Activated naive CD4-positive, alpha-beta T cell (primary cell): ENCODE measurements at places on chromosomes 5 and 9.
A peak's percentile ranks its signal among the peaks of the same experiment; 100 is the strongest.

DNA sequence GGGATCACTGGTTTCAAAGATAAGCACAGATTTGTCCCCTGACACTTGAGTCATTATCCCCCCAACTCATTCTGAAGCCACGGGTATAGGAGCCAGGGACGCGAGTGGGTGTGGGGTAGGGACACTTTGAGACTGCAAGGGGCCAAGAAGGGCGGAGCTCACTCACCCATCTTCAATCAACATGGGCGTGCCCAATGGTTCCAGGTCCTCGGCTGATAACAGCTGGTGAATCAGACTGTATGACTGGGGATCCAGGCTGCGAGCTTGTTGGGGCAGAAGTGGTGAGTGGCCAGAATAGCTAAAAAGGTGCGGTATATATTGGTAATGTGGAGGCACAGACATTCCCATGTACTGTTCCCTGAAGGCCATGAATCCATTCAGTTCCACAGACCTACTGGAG is 30.7 kb upstream of the NR5A1 start:
- no peak for DNase-seq

GRCh38 chr5:151556806-151557205 is 34.3 kb downstream of the FAT2 start:
- DNase-seq, result no peak

GRCh38 chr9:123216251-123216797 is 52.1 kb downstream of the STRBP start:
- no peak for DNase-seq

GRCh38 chr9:4220346-4220745 is 79.5 kb downstream of the GLIS3 start:
- DNase-seq, result no peak

- no peak for DNase-seq
Observed at GRCh38 chr9:84007662-84008061, 27.1 kb downstream of the RMI1 start.

DNA sequence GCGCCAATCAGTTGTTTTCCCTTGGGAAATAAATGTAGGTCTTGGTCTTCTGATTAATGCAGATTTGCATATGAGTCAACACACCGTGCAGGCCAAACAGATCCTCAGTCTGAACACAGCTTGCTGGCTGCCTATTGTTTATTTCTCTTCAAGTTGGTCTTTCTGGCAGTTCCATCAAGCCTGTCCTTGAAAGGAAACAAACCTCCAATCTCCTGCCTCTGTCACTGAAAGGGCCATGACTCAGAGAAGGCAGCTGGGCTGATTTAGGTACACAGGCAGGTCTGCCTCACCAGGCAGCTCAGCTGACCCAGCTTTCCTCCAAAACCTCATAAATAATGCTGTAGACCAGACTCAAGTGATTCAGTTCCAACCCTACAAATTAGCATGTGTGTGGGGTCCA is 175.9 kb downstream of the MAN2A1 start:
- no peak for DNase-seq

- DNase-seq, result no peak
Observed at GRCh38 chr5:179509239-179509638, 41.1 kb upstream of the RUFY1 start.

DNA sequence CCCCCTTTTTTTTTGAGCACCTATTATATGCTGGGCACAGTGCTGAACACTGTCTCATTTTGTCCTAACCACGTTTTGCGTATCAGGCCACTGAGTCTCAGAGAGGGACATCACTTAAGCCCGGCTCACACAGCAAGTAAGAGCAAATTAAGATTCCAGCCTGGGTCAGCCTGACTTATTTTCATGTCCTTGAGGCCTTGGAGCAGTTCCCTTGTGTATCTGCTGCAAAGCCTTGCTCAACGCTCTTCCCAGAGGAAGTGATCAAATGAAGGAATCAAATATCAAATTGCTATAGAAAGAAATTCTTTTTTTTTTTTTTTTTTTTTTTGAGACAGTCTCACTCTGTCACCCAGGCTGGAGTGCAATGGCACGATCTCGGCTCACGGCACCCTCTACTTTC is 30.7 kb downstream of the ERGIC1 start:
- DNase-seq, result no peak

DNA sequence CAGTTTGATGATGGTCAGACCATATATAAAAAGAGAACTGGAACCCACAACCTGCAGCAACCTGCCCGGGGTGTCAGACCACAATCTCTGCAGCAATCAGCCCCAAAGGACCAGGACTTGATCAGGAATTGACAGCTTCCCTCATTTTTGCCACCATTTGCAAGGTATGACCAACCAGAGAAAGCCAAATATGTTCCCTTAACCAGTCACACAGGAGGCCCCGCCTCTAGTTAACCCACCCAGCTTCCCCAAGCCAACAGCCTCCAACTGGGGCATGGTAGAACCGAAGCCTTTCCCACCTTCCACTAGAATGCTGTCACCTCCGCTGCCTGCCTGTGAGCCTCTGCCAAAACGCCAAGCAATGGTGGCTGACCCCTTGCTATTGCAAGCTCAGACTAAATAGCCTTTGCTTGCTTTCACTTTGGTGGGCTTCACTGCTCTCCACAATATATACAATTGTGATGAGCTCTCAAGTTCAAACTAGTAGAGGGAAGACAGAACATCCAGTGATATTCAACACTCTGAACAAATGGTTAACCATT is 86.3 kb downstream of the AK8 start:
- no peak for DNase-seq

- peak; percentile 83 for DNase-seq
Observed at GRCh38 chr5:132820162-132820754, 7.2 kb downstream of the SOWAHA start.

DNA sequence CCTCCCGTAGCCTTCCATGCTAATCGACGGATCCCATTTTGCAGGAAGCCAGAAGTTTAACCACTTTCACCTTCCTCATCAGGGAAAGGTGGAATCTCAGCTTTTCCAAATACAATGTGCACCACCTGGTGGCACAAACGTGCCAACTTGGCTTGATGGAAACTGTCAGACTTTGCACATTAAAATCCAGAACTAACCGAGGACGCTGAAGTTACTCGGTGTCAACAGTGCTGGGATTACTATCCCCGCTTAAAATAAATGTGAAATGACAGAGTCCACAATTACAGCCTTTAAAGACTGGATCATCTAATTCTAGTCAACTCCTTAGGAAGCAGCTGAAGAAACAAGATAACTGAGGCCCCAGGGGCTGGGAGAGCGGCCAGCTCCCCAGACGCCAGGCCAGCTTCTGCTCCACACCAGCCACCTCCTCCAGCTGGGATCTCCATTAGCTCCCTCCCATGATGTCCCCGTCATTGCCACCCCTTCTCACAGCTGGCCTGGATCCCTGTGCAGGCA is 50.1 kb upstream of the RETREG1 start:
- DNase-seq, result no peak

DNA sequence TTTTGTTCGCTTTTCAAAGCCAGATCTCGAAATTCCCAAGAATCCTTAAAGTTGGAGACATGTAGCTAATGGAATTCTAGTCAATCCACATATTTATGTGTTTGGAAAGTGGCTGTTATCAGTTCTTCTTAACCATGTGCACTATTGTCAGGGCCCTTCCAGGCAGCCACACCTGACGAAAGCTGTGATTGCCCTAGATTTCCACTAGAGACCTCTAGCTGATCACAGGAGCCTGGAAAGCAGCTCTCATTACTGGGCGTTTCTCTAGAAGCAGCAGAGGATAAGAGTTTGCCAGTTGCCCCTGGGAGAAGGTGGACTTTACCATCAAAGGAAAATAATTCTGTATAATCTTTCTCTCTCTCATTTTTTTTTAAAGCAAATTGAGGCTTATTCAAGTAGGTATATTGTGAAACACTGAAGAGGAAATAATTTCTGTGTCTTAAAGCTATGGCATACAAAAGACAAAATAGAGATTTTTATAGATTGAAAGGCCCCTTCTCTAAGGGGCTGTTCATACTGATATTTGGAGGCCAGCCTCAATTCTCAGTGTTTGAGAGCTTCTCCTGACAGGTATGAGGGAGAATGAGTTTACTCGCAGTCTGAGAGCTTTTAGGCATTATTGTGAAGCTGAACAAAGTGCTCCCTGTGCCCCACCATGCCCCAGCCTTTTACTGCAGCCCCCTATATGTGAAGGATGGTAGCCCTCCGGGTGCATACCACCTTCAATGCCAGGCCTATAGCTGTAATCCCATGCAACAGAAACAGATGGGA is 405.4 kb upstream of the ACTBL2 start:
- no peak for DNase-seq

DNA sequence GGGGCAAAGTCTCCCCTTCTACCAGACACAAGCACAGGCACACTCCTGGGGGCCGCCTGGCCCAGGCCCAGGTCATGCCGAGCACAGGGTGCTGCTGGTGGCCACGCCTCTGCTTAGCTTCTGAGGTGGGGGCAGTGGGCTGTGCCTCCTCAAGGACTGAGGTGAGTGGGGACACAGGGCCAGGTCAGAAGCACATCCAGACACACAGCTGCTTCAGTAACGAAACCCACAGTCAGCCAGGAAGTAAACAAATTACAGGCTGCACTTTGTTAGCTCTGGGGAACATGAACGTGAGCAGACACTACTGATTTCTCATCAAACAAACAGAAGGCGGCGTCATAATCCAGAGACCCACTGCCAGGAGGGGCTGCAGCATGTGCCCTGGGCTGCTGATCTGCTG is 192.4 kb downstream of the HSPA4 start:
- no peak for DNase-seq

- no peak for DNase-seq
Observed at GRCh38 chr5:149224282-149224681, 47.4 kb upstream of the AFAP1L1 start.

- DNase-seq, result no peak
Observed at GRCh38 chr9:137454597-137455358, 4.4 kb downstream of the NSMF start.

GRCh38 chr9:76677481-76678055 is 86.7 kb upstream of the PCA3 start:
- DNase-seq, result no peak

DNA sequence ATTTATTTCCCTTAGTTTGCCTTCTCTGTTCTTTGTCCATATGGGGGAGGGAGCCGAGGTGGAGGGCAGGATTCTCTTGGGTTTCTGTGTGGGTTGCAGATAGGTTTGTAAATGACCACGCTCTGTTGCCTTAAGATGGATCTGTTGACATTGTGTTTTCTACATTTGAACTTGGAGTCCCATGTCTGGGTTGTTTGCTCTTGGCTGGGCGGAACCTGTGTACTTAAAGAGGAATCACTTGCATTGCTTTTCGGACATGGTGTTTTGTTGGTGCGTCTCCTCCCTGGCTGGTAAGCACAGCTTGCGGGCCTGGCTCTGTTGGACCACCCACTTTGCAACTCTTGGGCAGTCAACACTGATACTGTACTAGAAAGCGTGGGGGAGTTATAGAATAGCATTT is 45.9 kb downstream of the EHMT1 start:
- no peak for DNase-seq

GRCh38 chr9:125476645-125477044 is 215.0 kb downstream of the GAPVD1 start:
- DNase-seq, result no peak

DNA sequence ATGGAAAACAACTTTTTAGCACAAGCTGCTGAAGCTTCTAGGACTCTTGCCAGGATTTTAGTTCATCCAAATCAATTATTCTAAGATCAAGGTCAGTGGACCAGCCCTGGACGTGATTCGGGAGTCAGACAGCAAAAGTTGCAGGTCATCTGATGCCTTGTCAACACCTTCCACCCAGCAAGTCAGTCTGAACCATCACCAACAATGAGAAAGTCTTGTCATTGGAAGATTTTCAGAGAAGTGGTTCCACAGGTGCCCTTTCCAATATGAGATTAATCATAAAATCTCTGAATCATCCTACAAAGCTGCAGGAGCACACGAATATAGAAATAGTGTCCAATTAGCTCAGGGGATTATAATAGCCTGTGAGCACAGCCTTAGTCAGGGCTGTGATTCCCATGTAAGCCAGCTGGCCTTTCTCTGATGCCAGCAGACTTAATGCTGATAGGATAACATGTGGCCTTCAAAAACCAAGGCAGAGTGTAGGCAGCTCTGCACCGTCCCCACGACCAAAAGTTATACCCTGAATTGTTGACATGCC is 445.0 kb upstream of the TRPC7 start:
- DNase-seq, result no peak

- DNase-seq, result no peak
Observed at GRCh38 chr5:142900927-142901326, 130.8 kb downstream of the ARHGAP26 start.

DNA sequence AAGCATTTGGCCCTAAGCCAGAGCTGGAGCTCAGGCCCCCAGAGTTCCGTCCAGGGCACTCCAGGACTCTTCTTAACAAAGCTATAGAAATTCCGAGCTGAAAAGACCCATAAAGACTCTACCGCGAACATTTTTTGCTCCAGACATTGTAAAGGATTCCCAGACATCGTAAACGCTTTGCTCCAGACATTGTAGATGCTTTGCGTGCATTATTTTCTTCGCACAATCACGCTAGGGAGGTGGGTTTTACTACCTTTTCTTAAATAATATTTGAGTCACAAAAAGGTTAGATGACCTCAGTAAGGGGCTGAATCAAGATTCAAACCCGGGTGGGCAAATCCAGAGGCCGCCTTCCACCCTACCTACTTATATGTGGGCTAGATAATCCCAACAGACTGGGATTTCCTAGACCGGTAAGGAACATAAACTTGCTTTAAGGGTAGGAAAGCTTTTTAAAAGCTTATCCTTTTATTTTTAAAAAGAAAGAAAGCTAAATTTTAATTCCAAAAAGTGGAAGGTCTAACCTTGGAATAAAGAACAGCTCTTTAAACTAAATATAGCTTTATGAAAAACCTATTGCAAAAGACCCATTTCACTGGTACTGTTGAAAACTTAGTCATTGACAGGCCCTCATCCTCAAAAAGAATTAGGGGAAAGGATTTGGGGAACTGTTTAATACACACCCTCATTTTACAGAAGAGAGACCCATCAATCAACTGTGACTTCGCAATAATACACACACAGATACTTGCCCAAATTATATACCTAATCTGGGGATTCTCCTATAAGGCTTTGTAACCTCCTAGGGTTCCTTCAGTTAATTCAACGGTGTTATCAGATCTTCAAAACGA is 822 bp upstream of the TNIP1 start:
- DNase-seq, result no peak

DNA sequence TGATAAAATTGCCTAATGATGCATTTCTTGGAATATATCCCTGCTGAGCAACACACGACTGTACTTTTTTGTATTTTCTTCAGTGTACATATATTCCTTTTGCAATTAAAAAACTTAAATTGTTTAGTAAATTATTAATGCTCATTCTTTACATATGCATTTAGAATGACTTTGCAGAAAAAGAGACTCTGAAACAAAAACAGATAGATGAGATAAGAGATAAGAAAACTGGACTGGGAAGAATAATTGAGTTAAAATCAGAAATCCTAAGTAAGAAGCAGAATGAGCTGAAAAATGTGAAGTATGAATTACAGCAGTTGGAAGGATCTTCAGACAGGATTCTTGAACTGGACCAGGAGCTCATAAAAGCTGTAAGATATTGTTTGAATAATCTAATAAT is 32.7 kb downstream of the RAD50 start:
- DNase-seq, result no peak
